ENCODE measurements at places on chromosomes 12 and 14.

- DNase-seq, result peak; percentile 72
Measured at GRCh38 chr12:111313833-111314259, 55.0 kb downstream of the PHETA1 start.

GRCh38 chr12:49200919-49201594 is 12.2 kb upstream of the TUBA1A start:
- no peak for DNase-seq

DNA sequence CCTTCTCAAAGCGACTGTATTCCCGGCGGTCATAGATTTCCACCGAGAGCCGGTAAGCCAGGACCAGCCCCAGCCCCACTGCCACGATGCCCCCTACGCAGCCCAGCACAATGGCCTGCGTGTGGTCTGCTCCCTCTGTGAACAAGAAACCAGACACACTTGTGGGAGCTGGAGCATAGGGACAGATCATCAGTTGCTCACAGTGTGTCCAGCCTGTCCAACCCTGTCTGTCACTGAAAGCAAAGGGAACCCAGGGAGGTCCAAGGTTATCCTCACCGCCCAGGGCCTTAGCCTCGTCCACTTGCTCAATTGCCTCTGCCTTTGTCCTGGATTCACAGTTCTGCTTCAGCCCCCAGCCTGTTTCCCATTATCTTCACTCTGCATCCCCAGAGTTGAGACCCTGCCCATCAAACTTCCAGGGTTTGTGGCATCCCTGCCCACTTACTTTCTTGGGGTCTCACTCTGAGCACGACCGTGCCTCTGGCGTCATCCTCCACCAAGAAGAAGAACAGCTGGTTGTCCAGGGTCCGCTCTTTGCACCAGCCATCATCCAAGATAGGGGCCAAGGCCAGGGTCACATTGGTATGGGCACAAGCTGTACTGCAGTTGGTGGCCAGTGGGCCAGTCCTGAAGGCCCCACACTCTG is 11.3 kb upstream of the CSAD start:
- no peak for DNase-seq

DNA sequence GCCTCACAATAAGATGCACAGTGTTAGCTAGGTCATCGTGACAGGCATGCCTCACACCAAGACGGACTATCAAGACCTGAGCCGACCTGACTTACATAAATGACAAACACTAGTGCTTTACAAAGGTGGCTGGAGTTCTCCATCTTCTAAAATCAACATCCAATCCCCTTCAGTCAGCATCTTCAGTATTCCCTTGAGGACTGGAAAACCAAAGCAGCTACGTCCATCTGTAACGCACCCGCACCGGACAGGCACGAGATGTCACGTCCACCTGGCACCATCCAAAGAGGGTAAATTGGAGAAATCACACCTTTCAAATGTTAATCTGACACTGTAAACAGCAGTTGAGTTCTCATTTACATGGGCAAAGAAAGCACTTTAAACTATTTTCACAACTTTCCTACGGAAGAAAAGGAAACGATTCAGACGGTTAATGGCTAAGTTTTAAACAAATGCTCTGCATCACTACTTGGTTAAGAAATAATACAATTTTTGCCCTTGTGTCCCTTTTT is 130.2 kb downstream of the PRICKLE1 start:
- DNase-seq, result no peak

GRCh38 chr14:54691525-54692283 is 124.8 kb downstream of the SAMD4A start:
- peak; percentile 46 for DNase-seq

DNA sequence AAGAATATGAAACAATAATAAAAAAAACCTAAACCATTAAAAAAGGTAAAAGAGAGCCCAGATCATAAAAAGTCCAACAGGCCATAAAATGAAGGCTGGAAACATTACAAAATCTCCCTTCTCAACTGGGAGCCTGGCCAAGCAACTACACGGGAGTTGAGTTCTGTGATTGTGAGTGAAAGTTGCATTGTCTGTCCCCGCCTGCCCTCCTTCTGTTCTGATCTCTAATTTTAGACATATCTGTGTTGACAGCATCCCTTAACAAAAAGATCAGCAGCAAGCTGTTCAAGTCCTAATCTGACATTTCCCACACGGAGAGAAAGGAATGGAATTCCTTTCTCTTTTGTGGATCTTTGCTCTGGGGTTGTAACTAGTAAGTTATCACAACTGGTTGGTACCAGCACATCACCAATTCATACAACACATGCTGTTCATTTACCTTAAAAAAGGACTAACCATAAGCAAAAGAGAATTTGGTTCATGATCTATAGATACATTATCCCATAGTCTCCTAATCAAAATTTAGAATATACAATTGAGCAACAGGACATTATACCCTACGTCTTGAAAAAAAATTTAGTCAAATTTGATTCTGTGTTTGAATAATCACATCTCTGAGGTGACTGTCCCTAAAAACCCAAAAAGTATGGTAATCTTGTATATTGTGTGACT is 205.1 kb upstream of the GZMB start:
- DNase-seq, result no peak

- no peak for DNase-seq
Measured at GRCh38 chr12:111352296-111352993, 16.4 kb downstream of the PHETA1 start.

DNA sequence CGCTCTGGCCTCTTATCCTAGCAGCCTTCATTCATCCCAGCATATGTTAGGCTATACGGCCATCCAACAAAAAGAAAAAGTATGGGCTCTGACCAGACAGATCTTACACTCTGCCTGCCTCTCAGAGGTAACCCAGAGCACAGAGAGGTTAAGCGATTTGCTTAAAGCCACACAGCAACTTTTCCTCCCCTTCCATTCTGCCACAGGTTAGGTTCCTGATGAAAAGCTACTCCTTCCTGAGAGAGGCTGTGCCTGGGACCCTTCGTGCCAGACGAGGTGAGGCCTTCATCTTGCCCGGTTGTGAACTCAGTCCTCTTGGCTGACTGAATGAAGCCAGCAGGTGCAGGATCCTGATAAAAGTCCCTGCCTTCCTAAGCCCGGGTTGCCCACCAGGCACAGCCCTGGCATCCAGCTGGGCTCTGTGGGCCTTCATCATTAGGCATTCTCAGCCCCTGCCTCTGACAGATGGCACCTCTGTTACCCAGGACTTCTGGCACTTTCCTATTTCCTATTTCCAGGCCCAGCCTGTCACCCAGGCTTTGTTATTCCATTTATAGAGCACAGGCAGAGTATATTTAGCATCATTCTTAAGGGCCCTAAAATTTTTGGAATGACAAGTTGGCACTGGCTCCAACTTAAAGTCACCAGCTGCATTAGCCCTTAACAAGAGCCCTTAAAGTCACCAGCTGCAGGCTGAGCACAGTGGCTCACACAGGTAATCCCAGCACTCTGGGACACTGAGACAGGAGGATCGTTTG is 12.8 kb downstream of the SOAT2 start:
- DNase-seq, result no peak

DNA sequence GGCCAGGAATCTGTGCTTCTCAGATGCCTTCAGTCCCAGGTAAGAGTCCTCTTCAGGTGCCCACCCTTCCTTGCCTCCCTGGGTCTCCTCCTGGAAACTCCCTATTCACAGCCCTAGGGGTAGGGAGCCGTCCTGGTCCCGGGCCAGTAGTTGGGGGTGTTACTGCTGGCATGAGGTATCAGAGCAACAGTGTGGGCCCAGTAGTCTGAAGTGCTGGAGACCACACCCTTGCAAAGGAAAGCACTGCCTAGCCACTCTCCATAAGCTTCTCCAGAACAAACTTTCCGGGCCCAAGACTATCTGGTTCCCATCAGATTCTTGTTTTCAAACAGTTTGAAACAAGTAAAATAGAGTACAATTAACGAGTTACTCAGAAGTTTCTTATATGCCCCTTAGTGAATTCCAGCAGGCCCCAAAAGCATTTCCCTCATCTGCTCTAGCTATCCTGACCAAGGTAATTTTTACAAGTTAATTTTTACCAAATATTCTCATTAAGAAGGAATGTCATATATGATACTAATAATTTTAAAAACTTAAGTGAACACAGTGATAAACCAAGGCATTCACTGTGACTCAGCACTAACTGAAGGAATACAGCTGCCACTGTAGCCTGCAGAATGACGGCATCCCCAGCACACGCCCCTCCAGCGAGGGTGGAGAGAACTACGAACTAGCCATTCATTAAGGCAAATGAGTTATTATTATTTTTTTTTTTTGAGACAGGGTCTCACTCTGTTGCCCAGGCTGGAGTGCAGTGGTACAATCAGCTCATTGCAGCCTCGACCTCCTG is 49.4 kb downstream of the MOK start:
- DNase-seq, result no peak

Data from stimulated activated CD4-positive, alpha-beta T cell treated with anti-CD3 and anti-CD28 coated beads, Interleukin-12 subunit alpha, Interleukin-12 subunit beta, amount 100 ng/mL, for 4 hours (primary cell).